ENCODE measurements at places on chromosomes 3 and 15.

DNA sequence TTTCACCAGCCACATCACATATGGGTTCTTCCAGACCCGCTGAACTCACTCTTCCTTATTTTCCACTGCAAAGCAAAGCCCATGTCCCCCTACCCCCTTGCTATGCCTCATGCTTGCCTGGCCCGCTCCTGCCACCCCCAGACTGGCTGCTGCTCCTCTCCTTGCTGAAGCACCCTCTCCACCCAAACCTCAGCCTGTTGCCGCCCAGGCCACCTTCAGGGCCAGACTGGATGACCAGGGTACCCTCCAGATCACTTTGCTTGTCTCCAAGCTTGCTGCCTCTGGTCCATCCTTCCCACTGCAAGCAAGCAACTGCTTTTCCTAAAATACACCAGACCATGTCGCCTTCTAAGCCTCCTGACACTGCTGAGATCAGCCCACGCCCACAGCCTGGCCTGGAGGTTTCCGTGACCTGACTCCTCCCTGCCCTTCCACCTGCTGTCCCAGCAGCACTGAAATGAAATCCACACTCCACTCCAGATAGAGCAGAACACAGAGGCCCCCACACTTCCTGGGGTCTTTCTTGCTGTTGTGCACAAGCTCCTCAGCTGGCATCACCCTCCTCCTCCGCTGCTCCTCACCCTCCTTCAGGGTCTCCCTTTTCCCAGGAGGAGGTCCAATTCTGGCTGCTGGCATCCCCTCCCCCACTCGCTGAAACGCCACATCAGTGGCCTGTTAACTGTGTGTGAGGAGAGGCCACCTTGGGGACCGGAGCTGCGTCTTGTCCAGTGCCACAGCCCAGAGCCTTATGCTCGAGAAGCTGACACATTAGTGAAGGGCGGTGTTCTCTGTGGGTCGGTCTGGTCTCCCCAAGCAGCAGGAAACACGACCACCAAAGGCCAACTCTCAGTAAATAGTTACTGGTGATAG is 99.1 kb downstream of the ADCY5 start:
- no peak for DNase-seq

GRCh38 chr3:14988988-14989394 is 41.6 kb downstream of the NR2C2 start:
- no peak for DNase-seq

DNA sequence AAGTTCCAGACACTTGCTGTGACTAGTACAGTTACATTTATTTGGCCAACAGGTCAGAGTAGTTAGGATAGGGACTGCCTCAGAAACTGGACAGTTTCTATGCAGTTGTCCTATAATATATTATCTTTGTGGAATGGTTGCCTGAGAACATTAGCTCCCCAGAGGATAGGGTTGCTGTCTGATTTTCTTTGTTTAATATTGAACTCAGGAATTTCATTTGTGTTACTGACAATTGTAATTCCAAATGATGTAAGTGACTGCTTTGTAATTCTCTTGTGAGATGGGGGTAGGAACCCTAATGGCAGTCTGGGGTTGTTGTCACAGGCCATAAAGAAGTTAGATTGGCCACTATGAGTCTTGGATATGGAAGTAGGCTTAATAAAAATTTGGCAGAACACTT is 2.2 kb downstream of the NXPE3 start:
- DNase-seq = no peak

DNA sequence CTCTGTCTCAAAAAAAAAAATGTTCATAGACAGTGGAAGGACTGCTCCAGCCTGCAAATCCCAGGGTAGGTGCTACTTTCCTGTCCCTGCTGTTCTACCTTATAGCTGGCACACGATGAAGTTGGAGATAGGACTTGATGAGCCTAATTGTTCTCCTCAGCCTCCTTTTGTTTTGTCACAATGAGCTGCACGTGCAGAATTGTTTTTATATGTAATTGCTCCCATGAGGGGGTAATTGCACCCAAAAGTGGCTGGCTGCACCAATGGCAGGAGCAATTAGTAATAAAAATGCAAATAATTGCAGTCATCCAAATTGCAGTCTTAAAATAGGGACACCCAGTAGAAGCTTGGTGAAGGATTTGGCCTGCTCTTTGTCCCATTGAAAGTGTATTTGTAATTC is 63.0 kb upstream of the PFN2 start:
- DNase-seq = no peak

DNA sequence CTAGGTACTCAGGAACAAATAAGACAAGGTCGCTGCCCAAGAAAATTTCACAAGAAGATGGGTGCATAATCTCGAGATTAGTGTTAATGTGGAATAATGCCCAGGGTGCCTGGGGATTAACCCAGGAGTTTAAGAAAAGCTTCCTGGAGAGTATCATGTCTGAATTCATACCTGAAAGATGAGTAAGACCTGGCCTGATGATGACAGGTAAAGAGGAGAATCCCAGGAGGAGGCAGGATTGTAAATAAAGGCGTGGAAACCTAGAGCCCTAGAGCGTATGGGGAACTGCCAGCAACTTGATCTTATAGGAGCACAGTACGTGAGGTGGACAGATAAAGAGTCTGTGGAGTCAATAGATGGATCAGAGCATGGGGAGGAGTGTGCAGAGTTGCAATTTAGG is 43.0 kb downstream of the ARRDC4 start:
- DNase-seq = no peak

- DNase-seq = no peak
Measured at GRCh38 chr3:129313415-129313664, 34.7 kb downstream of the HMCES start.

- no peak for DNase-seq
Measured at GRCh38 chr3:188165596-188165995, 11.6 kb downstream of the LPP start.

GRCh38 chr3:17194116-17194515 is 309.4 kb downstream of the PLCL2 start:
- DNase-seq = no peak

- DNase-seq = no peak
Measured at GRCh38 chr3:133293397-133294110, 106.3 kb upstream of the BFSP2 start.

DNA sequence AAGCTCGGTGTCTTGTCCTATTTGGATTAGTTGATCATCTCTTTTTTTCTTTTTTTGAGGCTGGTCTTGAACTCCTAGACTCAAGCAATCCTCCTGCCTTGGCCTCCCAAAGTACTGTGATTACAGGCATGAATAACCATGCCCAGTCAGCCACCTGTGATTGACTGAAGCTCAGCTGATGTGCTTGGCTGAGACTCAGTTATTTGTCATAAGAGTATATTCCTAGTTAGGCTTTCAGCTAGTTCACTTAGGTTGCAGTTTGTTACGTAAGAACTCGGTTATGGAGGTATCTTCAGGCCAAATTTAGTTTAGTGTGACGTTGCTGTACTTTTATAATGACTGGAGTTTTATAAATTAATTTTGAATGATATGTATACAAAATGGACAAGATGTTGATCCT is 365.0 kb downstream of the SV2B start:
- DNase-seq = no peak

DNA sequence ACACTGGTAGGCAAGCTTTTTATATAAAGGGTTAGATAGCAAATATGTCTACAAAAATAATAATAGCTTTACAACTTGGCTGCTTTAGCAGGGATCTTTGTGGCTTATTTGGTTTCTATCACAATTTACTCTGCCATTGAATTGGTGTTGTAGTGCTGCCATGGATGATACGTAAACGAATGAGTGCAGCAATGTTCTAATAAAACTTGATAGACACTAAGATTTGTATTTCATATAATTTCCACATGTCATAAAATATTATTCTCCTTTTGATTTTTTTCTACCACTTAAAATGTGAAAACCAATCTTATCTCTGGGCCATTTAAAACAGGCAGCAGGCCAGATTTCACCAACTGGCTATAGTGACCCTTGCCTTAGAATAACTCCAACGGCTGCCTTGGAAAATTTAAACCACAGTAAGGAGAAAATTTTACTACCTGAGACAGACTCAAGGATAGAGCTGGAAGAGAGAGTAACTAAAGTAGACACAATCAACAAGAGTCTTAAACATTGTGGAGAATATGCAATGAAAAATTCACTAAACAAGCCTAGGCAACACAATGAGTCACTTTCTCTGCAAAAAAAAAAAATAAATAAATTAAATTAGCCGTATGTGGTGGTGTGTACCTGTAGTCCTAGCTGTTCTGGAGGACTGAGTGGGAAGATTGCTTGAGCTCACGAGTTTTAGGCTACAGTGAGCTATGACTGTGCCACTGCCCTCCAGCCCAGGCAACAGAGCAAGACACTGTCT is 8.1 kb downstream of the NPHP3 start:
- no peak for DNase-seq

DNA sequence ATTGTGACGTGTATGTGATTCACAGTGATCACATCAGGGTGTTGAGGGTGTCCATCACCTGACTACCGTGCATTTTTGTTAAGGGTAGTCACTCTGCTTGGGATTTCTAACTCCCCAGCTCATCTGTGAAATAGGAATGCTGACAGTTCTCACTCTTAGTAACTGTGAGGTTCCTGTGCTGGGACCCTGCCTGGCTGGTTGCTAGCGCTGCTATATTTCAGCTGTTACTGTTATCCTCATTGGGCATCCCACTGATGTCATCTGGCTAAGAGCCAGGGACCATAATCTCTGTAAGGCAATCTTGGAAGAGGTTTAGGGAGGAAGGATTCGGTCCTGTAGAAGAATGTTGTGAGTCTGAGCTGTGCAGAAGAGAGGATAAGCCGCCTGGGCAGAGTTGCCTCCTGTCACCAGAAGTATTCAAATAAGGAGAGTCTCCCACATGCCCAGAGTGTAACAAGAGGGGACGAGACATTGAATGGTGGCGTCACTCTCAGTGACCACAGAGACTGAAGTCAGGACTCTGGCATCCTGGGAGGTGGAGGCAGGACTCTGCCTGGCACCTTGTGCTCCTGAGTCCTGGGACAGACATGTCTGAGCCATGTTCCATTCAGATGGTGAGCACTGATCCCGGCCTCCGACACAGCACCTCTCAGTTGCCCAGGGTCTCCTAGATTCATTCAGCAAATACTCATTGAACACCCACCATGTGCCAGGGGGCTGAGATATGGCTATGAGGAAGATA is 52.2 kb downstream of the FBLN2 start:
- no peak for DNase-seq
